ENCODE measurements at places on chromosomes 5 and 9.
A peak's percentile ranks its signal among the peaks of the same experiment; 100 is the strongest.

DNA sequence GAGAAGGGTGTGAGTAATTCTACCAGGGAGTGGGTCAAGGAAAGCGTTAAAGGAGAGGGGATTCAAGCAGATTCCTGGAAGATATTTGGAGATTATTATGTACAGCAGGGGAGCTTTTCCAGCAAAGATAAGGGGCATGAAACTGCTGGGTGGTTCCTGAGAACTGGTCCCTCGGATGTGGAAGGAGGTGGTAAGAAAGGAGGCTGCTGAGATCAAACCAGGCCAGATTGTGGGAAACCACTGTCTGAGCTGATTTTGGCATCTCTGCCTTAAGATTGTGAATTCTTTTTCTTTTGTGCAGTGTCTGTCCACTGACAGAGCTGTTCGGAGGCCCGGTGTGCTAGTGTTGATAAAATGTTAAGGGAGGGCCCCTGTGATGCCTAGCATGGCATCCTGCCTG lies 45.4 kb downstream of the SNX30 start:
- no peak for DNase-seq

GRCh38 chr5:122054266-122054665 lies 23.8 kb downstream of the LOX start:
- no peak for DNase-seq

GRCh38 chr9:89754193-89754592 lies 149.4 kb downstream of the GADD45G start:
- DNase-seq = no peak

DNA sequence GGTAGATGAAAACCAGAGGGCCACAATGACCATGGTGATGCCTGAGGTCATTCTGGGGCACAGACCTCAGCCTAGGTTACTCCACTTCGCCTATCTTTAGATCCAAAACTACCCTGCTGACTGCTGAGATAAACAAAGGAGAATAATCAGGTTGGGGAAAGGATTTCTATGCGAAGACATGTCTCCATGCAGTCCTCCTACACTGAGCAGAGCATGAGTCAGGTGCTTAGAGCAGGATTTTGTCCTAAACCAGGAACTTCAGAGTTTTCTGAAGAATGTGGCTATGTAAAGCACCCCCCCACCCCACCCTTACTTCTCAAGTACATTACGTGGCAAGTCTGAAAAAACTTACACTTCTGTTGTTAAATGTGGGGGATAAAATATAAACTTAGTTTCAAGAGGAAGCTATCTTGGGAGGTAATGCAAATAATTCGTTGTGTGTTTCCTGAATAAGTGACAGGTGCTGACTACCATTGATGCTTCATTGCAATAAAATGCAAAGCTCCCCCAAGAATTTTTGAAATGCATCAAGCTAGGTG lies 19.4 kb downstream of the PDCD1LG2 start:
- DNase-seq = peak; percentile 73

GRCh38 chr5:5512543-5512942 lies 90.1 kb downstream of the ICE1 start:
- no peak for DNase-seq

GRCh38 chr5:179123109-179123426 lies 62.9 kb downstream of the ZNF354C start:
- no peak for DNase-seq

DNA sequence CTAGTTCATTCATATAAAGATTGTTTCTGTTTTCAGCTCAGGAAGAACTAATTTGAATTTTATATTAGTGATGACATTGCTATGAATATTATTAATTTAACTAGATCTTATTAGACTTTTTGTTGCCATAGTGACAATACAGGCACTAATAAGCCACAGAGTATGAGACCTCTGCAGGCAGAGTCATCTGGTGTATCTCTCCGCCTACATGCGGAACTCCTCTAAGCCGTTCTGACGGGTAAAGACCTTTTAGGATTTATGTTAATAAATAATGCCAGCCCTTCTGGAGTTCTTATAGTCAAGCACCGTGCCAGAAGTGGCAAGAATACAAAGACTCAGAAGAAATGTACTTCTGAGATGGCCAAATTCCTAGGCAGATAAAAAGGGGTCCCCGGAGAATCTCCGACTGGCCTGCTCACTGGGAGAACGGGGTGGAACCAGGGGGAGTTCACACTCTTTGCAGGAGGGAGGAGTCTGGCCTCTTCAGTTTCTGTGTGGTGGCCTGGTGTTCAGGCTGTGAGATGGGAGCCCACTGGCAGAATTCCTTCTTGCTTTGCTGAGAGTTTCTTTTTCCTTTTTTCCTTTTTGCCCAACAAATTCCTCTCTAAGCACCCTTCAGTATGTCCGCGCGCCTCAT lies 85.1 kb upstream of the IL12B start:
- no peak for DNase-seq

GRCh38 chr5:174553556-174553955 lies 170.8 kb upstream of the MSX2 start:
- DNase-seq = no peak

DNA sequence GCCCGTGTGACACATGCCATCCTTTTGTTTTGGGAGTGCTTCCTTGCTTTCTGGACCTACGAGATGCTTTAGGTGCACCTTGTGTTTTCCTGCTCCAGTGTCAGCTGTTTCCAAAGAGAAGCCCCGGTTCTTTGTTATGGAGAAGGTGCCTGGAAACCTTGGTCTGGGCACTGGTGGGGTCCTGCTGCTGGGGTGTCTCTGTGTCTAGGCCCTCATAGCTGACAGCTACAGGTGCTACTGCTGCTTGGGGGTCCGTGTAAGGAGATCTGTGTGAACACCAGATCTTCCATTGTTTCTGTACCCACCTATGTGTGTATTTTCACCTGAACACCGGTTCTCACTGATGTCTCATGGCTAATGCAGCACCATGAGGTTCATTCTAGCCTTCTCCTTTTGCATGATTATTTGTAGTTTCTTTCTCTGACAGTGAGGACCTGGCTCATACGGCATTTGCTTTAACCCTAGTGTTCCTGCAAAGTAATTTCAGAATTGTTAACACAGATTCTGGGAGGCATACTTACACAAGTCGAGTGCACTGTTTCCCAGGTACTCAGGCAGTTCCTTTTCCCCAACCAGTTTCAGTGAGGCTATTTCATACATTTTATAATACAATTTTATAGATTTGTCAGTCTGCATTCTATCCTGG lies 13.2 kb upstream of the FAM120AOS start:
- no peak for DNase-seq

GRCh38 chr9:127493592-127494303 lies 42.4 kb downstream of the LRSAM1 start:
- DNase-seq = no peak

GRCh38 chr5:158368686-158369085 lies 509.7 kb upstream of the CLINT1 start:
- no peak for DNase-seq

GRCh38 chr9:136762915-136763648 lies 1.2 kb downstream of the LCN15 start:
- DNase-seq = peak; percentile 18

DNA sequence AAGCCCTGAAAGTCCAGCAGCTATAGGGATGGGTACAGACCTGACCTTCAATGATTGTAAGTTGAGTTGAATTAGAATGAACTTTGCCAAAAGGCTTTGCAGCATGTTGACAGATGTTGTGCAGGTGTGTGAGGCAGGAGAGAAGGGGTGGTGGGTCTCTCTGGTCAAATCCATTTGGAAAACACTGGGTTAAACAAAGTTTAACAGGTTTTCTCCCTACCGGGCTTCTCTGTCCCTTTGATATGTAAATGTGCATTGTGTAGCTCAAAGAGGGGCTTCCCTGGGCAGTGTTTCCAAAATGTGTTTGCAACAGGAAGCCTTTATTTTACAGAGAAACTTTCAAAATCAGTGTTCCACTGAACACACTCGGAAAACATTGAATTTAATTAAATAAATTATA lies 72.1 kb upstream of the BRINP1 start:
- DNase-seq = no peak

DNA sequence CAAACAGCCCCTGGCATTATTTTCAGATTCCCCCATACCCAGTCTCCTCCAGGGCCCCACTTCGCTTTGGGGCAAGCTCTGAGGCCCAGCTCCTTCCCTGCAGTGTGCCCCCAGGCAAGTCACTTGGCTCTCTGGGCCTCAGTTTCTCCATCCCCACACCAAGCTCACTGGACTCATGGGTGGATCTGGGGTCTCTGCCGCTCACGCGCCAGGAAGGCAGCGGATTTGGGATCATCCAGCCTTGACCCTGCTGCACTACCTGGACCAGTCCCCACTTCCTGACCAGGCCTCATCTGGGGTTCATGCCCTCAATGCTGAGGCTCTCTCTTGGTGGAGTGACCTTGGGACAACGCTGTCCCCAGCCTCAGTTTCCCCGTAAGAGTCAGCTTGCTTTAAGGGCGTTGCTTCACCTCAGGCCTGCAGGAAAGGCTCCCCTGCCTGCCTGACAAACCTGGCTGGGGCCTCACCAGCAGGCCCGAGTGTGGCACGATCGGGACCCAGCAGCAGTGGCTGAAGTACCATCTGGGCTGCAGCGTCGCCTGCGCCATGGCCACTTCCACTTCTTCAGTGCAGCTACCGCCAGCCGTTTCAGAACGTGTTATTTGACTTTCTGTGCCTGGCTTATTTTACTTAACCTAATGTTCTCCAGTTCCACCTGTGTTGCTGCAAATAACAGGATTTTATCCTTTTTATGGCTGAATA lies 519.6 kb upstream of the SEMA6A start:
- DNase-seq = no peak

GRCh38 chr5:82922086-82922734 lies 155.0 kb downstream of the TMEM167A start:
- DNase-seq = no peak

GRCh38 chr9:88738709-88739108 lies 203.7 kb downstream of the NXNL2 start:
- no peak for DNase-seq

DNA sequence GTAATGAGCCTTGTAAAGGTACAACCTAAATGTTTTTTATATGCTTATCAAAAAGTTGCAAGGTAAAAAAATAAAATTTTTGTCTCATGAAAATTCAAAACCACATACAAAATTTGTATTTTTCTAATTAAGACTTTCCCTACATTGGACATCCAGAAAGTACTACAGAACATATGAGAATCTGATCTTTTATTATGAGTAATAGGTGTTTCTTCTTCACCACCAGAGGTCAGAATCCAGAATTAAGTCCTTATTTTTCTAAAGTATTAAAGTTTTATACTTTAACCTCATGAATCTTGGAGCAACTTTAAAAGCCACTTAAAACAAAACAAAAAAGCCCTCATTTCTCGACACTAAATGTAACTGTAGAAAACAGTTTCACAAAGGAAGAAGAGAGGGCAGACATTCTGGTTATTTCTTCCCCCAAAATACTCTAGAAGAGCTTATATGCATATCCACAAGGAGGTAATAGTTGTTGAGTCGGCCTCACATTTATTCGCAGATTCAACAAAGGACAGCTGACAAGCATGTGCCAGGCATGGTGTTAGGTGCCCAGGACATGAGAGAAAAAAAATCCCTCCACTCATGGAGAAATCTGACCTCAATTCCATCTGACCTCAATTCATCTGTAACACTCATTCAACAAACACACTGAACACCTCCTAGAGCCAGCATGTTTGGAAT lies 69.3 kb downstream of the MLLT3 start:
- DNase-seq = peak; percentile 35

Measured in PC-3 (cell line).